ENCODE measurements at places on chromosomes 7 and 10.

DNA sequence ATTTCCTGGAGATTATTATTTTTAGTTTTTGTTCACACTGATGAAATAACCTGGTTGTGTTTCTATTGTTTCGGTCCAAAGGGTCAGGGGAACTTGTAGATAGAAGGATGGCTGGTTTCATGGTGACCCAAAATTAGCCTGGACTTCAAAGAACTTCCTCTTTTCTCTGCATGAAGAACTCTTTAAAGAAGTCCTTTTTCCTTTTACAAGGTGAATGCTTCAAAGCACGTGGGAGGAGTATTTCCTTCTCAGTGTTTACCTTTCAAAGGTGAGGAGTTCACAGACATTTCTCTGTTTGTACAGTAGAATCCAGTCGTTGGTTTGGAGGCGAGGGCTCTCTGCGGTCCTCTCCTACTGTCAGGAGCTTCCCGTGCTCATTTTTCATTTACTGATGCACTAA is 561.7 kb downstream of the GATA3 start:
- no peak for DNase-seq

- no peak for DNase-seq
Measured at GRCh38 chr7:73727952-73728351, 8.5 kb upstream of the STX1A start.

DNA sequence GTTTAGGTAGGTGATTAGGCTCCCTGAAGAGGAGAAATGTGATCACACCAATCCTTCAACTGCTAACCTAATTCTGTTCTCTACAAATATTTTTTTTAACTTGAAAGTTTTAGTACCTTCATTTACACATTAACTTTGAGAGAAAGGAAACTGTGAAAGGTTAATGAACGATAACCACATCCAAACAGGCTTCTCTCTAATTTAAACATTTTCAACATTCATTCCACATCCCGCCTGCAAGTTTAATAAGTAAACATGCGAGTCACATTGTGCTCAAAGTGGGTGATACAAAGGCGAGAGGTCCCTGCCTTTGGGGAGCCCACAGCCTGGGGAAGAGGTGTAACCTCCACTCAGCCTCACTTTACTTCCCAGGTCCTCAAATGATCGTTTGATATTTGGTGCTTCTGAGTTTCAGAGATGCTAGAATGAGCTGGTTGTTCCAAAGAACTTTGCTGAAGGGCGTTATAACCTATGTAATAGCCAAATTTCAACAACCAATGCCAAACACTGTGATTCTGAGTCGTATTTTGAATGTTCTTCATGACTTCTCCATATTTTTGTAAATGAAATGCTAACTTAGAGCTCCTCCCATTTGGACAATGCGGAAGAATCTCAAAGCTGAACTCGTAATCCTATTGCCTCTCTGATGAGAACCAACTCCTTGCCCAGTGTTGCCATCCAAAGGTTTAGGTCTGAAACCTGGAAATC is 47.5 kb downstream of the DENND2A start:
- DNase-seq: no peak

DNA sequence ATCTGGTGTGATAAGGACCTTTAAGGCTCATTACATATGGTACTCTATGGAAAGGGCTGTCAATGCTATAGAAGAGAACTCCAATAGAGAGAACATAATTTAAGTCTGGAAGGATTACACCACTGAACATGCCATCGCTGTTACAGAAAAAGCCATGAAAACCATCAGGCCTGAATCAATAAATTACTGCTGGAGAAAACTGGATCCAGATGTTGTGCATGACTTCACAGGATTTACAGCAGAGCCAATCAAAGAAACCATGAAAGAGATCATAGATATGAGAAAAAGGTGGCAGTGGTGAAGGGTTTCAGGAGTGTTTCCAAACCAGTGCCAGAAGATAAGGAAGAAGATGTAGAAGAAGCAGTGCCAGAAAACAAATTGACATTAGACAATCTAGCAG is 18.9 kb upstream of the GPR22 start:
- peak; percentile 21 for DNase-seq

DNA sequence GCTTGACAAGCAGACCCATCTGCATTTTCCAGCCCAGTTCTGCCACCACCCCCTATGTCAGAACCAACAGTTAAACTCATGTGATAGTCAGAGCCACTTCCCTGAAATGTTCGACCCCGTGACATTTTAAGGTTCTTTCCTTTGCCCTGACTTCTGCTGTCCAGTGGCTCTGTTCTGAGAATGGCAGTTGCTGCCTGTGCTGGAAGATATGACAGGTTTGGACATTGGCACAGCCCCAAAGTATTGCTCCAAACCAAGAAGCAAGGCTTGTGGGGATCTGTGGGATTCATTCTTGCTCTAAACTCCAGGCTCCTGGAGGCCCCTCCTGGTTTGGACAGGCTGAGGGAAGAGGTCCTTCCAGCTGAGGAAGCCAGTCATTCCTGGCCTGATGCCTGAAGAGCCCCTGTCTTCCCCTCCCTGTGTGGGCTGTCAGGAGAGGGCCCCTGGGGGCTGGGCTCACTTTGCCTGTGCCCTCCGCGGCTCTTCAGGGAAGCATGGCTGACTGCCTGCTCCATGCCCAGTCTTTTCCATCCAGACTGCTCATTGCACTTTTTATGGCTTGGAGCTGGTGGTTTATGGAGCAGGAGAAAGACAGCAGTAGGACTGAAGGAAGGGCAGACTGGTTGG is 138.0 kb downstream of the CDH23 start:
- DNase-seq: no peak

DNA sequence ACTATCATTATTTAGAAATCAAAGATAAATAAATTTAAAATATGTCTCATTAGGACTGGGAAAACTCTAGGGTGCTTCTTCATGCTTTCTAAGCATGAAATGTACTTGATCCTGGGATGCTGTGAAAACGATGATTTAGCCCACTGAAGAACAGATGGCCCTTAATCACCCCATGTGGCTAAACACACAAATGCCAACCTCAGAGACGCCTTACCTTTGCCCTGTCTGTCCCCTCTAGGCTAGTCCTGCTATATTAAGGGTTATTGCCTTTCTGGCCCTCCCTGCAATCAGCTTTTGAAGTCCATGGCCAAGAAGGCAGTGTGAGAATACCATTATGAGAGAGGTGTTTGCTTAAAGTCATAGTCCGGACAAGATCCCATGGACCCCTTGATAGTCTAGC is 217.2 kb downstream of the TWIST1 start:
- no peak for DNase-seq

DNA sequence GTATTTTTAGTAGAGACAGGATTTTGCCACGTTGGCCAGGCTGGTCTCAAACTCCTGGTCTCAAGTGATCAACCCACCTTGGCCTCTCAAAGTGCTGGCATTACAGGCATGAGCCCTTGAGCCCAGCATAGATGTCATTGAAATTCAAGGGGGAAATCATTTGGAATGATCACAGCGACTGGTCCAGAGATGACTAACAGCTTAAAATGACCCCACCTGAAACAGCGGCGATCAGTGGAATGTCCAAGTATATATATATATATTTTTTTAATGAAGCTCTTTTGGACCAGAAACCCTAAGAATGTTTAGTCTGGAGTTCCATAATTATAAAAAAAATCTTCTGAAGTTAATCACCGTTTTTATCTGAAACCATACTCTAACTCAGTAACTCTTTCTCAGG is 12.5 kb upstream of the AKR1E2 start:
- DNase-seq: no peak

GRCh38 chr10:29254123-29255046 is 34.5 kb upstream of the LYZL1 start:
- peak; percentile 83 for DNase-seq

GRCh38 chr7:94362276-94362675 is 32.4 kb upstream of the COL1A2 start:
- DNase-seq: no peak

DNA sequence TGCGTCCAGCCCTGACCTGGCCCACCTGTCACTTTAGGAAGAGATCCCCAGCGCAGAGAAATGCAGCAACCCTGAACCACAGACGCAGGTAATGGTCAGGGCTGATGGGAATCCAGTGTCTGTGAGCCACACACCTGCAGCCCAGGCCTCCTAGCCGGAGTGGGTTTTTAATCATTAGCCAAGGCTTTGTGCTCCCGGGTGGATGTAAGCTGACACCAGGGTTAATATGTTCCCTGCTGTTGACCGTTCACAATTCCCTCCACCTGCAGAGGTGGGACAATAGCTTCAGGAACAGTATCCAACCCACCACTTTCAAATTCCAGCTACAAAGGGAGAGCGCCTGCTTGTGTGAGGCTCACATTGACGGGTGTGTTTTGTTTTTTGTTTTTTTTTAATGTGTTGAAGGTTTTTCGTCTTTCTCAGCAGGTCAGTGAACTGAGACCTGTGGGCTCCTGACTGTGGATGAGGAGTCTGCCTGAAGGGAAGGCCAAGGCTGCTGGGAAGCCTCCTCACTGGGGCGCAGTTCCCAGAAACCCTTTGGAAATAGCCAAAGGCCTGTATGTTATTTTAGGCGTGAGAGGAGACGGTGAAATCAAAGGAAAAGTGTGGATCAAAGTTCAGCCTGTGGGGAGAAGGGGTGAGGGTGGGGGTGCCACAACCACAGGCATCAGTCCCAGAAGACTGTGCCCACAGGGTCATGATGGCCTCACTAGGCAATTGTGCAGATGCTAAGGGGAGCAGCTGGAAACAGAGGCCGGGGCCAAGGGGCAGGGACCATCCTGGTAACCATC is 111.1 kb downstream of the TNS3 start:
- no peak for DNase-seq

DNA sequence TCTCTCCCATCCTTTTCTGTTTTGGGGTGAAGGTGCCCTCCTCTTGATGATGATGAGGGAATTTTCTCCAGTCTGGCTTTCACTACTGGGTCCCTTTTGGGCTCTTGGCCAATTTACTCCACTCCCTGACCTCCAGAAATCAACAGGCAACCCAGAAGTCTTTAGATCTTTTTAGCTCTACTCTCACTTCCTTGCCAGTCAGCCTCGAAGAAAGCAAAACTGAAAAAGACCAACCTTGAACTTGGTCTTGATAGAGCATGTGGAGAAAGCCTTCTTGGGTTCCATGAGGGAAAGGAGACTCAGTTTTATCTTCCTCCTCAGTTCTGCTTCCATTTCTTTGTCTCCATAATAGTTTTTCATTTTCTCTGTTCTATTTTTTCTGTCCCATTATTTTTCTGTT is 91.4 kb upstream of the NPVF start:
- DNase-seq: no peak

GRCh38 chr10:61684894-61685507 is 22.3 kb downstream of the CABCOCO1 start:
- DNase-seq: no peak

DNA sequence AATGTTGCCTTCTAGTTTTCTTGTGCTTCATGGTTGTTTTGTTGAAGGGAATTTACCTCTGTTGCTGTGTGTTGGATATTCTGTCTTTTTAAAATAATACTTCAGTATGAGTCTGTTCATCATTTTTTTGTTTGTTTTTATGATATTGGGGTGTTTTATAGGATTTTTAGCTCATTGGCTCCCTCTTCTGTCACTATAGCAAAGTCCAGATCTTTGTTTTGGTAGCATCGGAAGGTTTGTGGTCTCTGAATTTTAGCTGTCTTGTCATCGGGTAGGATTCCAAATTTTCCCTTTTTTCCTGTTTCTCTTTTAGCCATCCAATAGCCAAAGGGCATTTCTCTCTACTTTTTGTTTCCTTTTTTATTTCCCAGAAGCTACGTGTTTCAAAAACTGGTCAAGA is 91.4 kb downstream of the EXOC4 start:
- DNase-seq: peak; percentile 26

- no peak for DNase-seq
Measured at GRCh38 chr7:37277513-37277912, 171.2 kb downstream of the ELMO1 start.

DNA sequence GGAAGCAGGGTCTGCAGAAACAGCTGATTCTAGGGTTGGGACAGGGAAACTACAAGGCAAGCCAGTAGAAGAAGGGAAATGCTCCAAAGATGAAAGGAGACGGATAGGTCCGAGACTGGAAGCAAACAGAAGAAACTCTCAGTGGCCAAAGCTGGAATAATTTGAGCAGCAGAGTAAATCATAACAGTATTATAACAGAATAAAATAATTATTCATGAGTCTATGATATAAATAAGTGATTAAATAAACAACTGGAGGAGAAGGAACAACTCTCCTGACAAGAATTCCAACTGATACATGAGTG is 27.6 kb downstream of the EZH2 start:
- no peak for DNase-seq

- no peak for DNase-seq
Measured at GRCh38 chr7:78779788-78780187, 673.7 kb downstream of the MAGI2 start.

- DNase-seq: no peak
Measured at GRCh38 chr7:154804449-154804848, 198.5 kb downstream of the PAXIP1 start.

- no peak for DNase-seq
Measured at GRCh38 chr7:16583834-16584233, 57.2 kb downstream of the LRRC72 start.

DNA sequence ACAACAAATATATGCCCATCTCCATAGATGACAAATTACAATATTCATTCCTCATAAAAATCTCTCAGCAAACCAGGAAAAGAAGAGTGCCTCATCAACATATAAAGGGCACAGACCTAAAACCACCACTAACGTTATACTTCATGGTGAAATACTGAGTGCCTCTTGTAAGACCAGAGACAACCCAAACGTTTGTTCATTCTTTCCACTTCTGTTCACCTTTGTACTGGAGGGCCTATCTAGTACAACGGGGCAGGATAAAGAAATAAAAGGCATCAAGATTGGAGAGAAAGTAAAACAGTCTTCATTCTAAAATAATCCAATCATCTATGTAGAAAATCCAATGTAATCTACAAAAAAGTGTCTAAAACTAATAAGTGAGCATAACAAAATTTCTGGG is 79.1 kb downstream of the LARP4B start:
- DNase-seq: no peak

- peak; percentile 68 for DNase-seq
Measured at GRCh38 chr7:95476904-95477594, 8.7 kb upstream of the ASB4 start.
